OCI-LY7 (cell line): ENCODE measurements at places on chromosomes 1 and 21. TPM values are rescaled to one million over a fixed set of nuclear protein-coding genes. Genes with fewer than 3 reads are reported as not detected.
A peak's percentile ranks its signal among the peaks of the same experiment; 100 is the strongest.

The ITLN2 gene
- total RNA-seq, result not detected in 2 replicates

DNA sequence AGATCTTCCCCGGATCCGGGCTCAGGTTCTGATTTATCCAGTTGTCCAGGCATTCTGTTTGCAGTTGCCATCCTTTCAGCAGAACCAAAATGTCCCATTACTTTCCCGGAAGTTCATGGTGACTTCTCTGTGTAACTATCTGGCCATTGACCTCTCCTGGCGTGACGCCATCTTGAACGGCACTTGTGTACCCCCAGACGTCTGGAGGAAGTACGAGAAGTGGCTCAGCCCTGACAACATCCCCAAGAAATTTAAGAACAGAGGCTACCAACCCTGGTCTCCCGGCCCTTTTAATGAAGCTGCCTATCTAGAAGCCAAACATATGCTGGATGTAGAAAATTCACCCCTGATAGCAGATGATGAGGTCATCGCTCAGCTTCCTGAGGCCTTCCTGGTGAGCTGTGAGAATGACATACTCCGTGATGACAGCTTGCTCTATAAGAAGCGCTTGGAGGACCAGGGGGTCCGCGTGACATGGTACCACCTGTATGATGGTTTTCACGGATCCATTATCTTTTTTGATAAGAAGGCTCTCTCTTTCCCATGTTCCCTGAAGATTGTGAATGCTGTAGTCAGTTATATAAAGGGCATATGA lies 22.4 kb downstream of the AADACL4 start:
- no peak for DNase-seq

- peak; percentile 38 for DNase-seq
These were observed 638 bp upstream of the TUFT1 start for GRCh38 chr1:151539321-151540020.

The HENMT1 gene
- 0.35 and 0.84 TPM in 2 replicates for total RNA-seq

DNA sequence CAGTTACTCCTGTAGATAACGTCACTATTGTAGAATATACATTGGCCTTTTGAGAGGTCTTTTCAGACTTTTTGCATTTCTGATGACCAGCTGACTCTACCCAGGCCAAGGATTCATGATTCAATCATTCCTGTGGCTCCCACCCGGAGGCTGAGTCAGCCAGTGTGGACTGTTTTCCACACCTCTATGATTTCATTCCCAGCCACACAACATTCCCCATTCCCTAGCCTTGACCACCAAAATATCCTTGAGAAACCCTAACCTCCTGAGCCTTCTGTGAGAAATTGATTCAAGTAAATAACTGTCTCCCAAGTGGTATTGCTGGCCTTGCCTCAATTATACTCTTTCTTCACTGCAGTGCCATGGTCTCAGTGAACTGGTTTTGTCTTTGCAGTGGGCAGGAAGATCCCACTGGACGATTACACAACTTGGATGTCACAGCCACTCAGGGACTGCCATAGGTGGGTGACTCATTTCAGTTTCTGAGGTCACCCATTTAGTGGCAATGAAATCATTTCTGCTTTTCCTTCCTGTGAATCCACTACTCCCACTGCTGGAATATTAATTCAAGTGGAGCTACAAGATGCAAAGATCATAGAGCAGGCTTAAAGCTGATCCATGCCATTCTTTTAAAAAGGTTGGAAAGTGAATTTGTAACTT lies 518.6 kb upstream of the ZP4 start:
- DNase-seq, result no peak

The PTGFR gene
- not detected in 2 replicates for total RNA-seq

GRCh38 chr1:50822035-50822776 lies 137.9 kb downstream of the FAF1 start:
- no peak for DNase-seq

DNA sequence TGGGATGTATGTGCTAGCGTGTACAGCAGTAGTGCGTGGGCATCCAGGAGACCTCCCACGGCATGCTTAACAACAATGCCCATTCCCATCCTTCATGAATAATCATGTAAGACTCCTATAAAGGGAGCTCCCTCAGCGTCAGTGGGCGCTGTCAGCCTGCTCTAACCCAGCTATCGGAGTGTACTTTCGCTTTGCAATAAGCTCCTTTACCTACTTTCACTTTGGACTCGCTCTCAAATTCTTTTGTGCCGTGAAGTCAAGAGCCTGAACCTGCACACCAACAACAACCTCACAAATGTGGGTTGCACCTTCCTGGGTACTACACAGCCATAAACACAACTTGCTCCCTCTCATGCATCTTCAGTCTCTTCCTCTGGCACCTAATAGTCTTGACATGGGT lies 114.8 kb upstream of the PAXBP1 start:
- no peak for DNase-seq

DNA sequence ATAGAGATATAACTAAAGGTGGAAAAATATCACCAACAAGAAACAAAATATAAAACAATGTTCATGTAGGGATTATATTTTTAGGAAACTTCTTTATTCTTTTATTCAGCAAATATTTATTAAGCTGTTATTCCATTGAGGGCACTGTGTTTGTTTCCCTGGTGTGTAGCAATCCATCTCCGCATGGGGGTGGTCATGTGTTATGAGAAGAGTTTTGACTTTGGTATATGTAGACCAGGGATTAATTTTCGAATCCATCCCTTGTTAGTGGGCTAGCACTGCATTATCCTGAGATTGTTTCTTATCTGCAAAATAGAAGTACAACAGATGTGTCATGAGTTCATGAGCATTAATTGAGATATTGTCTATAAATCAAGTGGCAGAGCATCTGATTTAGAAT lies 190.2 kb upstream of the LRRC7 start:
- no peak for DNase-seq

- DNase-seq, result no peak
These were observed 187.0 kb downstream of the ETS2 start for GRCh38 chr21:38992737-38993136.

The CADM3 gene
- total RNA-seq, result not detected in 2 replicates

The CGN gene
- total RNA-seq, result 5.5 TPM in 2 replicates

- DNase-seq, result no peak
These were observed 27.2 kb upstream of the PSMB2 start for GRCh38 chr1:35668506-35668905.

- DNase-seq, result no peak
These were observed 15.1 kb upstream of the EPB41 start for GRCh38 chr1:28899267-28899666.

DNA sequence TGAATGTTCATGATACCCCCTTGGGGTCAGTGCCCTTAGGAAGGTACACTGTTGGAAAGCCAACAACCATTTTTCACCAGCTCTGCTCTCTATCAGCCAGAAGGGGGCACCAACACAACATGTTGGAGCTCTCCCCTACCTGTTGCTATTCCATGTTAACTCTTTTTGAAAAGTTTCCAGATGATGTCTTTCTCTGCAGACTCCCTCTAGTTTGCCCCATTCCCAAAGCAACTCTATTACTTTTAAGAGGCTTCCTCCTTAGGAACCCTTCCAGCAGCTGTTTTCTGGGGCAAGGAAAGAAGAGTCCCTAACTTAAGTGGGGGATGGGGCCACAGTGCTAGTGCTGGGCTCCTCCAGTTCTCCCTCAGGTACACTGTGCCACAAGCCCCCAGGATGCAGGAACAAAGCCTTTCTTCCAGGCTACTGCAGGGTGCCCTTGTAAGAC lies 22.9 kb upstream of the NDC1 start:
- DNase-seq, result peak; percentile 75

The G0S2 gene
- total RNA-seq, result not detected in 2 replicates

The ANXA9 gene
- total RNA-seq, result 0.39 and 0.65 TPM in 2 replicates

- DNase-seq, result no peak
These were observed 11.1 kb downstream of the EIF4G3 start for GRCh38 chr1:21165646-21166045.

- DNase-seq, result no peak
These were observed 252.1 kb downstream of the TM2D1 start for GRCh38 chr1:61472876-61473275.

- DNase-seq, result peak; percentile 59
These were observed 37.0 kb downstream of the CAPN8 start for GRCh38 chr1:223628233-223629125.

GRCh38 chr1:45908611-45909140 lies 105.3 kb downstream of the MAST2 start:
- no peak for DNase-seq

The RAB29 gene
- 5.8 and 7.8 TPM in 2 replicates for total RNA-seq

- DNase-seq, result no peak
These were observed 20.2 kb downstream of the C1orf174 start for GRCh38 chr1:3879787-3880428.

GRCh38 chr1:178155481-178156255 lies 61.8 kb downstream of the RASAL2 start:
- DNase-seq, result no peak

The CD1B gene
- not detected in 2 replicates for total RNA-seq

GRCh38 chr1:112410673-112411072 lies 14.7 kb downstream of the CTTNBP2NL start:
- DNase-seq, result no peak

DNA sequence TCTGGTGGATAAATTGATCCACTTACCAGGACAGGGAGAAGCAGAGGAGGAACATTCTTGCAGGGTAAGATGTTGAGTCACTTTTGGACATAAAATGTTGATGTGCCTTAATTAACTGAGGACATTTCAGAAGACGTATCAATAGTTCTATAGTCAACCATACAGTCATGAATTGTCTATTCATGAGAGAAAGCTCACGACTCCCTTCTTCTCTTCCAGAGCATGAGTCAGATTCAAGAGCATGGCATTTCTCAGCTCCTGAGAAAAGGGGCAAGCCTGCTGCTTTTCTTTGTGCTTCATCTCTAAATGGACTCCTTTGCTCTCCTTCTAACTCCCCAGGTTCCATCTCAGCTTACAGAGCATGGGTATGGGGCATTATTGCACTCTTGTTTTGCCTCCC lies 55.7 kb downstream of the ADGRL4 start:
- DNase-seq, result no peak

DNA sequence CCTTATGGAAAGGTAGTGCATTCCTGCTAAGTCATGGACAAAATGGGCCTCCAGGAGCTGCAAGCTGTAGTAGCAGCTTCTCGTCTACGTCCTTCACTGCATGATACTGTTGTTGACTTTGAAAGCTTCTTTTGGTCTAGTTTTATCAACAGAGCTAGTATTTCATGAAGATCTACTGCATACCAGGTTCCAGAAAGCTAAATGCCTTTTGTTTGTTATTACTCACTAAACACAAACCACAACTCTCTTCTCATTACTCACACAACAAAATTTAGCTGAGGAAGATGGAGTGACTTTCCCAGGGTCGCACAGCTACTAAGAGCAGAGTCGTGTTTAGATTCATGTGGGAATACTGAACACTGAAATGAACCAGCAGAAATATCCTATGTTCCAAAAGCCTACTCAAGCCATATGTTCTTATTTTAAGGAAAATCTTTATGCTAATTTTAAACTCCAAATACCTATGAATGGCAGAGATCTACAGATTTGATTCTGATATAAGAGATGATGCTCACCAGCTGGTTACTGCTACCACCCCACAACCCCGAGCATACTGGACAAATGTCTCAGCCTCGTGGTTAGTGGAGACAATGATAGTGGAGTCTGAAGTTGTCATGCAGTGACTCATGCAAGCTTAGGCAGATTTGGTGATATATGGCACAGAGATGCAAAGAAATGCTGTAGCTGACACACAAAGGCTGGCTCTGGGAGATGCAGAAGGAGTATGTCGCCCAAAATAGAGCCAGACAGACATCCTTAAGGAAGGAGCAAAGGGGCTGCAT lies 20.6 kb downstream of the PGBD2 start:
- no peak for DNase-seq

The SELE gene
- total RNA-seq, result not detected in 2 replicates

DNA sequence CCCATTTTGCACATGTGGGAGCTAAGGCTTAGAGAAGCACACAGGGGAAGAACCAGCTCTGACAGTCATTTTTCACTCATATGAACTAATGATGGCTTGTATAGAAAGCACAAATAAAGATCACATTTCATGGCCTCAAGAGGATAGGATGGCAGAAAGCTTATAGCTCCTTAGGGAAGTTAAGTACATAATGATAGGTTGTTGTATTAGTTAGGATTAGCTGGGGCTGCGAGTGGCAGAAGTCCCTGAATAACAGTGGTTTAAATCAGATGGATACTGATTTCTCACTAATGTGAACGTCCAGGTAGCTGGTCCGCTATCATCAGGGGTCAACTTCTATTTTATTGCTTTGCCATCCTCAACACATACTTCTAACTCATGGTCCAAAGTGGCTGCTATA lies 284.0 kb downstream of the RPS6KC1 start:
- no peak for DNase-seq

GRCh38 chr1:84278905-84279304 lies 22.6 kb upstream of the SAMD13 start:
- DNase-seq, result no peak

The ERICH3 gene
- total RNA-seq, result not detected in 2 replicates

The CAPZA1 gene
- total RNA-seq, result 234 and 246 TPM in 2 replicates

GRCh38 chr1:38114241-38115026 lies 67.8 kb upstream of the POU3F1 start:
- no peak for DNase-seq

DNA sequence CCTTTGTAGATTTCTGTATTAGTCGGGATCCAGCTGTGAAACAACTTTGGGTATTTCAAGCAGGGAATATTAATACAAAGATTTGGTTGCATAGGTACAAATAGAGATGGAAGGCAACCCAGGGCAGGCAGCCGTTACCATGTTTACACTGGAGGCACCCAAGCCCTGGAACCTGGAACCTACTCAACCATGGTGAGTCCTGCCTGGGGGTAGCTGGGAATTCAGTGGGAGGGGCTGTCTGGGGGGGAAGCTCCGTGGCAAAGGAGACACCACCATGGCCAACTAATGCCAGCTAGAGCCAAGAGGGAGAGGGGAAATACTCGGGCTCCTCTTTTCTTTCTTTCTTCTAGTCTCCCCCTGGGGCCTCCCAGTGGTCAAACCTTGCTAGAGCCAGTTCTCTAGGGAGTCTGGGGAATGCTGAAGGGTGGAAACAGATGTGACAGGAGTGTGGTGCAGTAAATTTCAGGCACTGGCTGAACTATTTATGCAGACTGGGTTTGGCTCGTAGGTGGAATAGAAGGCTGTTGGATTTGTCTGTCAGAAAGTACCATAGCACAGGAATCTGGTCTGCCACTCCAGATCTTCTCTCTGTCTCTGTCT lies 91.9 kb upstream of the CACNA1E start:
- DNase-seq, result no peak

DNA sequence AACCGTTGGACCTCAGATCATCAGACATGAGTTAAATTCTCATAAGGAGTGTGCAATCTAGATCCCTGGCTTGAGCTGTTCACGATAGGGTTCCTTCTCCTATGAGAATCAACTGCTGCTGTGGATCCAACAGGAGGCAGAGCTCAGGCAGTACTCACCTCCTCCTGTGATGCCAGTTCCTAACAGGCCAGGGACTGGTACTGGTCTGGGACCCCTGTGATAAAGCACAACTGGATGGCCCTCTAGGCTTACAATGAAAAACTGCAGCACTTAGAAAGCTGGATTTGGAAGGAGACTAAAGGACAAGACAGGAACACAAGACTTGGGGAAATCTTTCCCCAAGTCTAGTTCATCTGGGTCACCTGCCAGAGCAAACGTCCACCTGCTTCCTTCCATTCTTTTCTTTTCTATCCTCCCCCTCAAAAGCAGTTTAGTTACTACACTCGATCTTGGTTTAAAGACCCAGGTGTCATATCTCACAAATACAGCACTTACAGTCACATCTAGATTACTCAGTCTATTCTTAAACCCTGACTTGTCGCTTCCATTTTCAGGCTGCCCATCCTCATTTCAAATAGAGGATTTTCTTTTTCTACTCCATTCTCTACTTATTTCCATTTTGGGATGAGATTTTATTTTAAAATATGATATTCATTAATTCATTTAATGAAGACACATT lies 59.8 kb downstream of the PTPN14 start:
- DNase-seq, result no peak

GRCh38 chr1:93964777-93965200 lies 55.6 kb upstream of the GCLM start:
- DNase-seq, result no peak

The STIL gene
- 54.0 and 60.0 TPM in 2 replicates for total RNA-seq

- DNase-seq, result peak; percentile 28
These were observed 18.3 kb upstream of the IFNGR2 start for GRCh38 chr21:33384841-33385331.

The E2F2 gene
- 212 and 224 TPM in 2 replicates for total RNA-seq
